ENCODE measurements at places on chromosomes 3 and 15.
A peak's percentile ranks its signal among the peaks of the same experiment; 100 is the strongest.

DNA sequence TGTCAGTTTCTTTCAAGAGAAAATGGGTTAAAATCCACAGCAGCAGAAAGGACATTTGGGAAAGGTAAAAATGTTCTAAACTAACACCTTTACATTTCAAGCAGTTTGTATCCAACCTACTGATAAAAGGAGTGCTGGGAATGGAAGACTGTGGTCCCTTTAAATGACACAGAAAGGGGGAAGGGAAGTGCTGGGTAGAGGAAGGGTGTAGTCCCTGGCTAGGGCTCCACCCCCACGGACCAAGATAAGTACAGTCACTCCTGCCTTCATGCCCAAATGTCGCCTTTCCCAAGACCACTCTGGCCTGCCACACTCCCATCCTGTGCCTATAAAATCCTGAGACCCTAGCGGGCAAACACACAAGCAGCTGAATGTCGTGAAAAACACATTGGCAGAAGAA lies 350.9 kb upstream of the POU1F1 start:
- no peak for DNase-seq

GRCh38 chr3:173529062-173529711 lies 131.6 kb downstream of the NLGN1 start:
- no peak for DNase-seq

DNA sequence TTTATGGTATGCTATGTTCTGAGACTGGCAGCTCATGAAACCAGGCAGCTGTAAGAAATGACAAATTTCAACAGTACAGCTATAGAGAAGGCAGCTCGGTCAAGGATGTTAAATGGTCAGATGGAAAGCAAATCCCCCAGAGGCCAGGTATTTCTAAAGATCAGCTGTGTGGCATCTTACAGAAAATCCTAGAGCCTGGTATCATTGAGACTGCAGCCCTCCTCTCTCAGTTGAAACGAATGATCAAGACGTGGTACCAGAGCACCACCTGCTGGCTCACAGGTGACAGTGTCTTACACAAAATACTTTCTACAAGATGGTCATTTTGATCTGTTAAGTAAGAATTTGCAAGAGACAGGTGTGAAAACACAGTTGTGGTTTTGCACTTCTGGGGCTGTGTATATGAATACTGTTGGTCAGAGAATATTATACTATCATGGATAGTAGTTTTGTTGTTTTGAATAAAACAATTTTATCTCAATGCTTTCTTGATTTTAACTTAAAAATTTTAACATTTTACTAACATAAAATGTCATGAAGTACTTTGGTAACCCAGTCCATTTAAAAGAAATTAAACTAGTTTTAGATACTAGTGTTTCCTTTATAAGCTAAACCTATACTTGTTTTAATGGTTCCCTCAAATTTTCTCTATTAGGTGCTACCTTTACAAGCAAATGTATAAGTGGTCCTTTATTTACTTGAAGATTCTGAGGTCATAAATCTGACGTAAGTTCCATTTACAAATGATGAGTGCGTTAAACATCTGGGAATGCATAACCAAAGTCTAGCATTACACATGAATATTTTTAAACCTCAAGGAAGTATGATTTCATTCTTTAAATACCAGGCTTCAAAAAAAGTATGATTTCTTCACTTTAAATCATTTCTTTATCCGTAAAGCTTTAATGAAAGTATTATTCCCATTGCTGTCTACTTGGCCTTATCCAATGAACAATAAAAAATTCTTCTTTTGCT lies 121.8 kb downstream of the PDZRN3 start:
- DNase-seq = peak; percentile 30

GRCh38 chr3:120706950-120707349 lies 24.9 kb upstream of the HGD start:
- DNase-seq = no peak

- DNase-seq = no peak
Observed at GRCh38 chr3:46133285-46133684, 74.8 kb downstream of the CCR1 start.

Data from GM18507 (cell line).